IMR-90 (cell line): ENCODE measurements at places on chromosomes 6 and 20. TPM values are rescaled to one million over a fixed set of nuclear protein-coding genes. Genes with fewer than 3 reads are reported as not detected.

The CD2AP gene
- 7.5 and 18.3 TPM in 2 replicates for total RNA-seq

The POU3F2 gene
- total RNA-seq: not detected in 2 replicates

The SPTLC3 gene
- 1.4 and 1.6 TPM in 2 replicates for total RNA-seq

The MICA gene
- 52.2 and 55.9 TPM in 2 replicates for total RNA-seq

The CDH26 gene
- total RNA-seq: not detected in 2 replicates

The DNAAF9 gene
- total RNA-seq: 7.8 and 7.9 TPM in 2 replicates

The ZFP57 gene
- not detected in 2 replicates for total RNA-seq

The ZC2HC1B gene
- total RNA-seq: not detected in 2 replicates

The CGA gene
- not detected in 2 replicates for total RNA-seq

The EYS gene
- under 0.01 TPM in 2 replicates for total RNA-seq

- H3K4me1 ChIP-seq: peaks cover 4% of the 10 kb centered on the region
- no peak overlapping the region for H3K27ac ChIP-seq
- no peaks in the 10 kb centered on the region for H3K36me3 ChIP-seq
- H3K27me3 ChIP-seq: no peaks in the 10 kb centered on the region
- no peak overlapping the region for H3K4me3 ChIP-seq
These were observed 494.6 kb downstream of the RFPL4B start for GRCh38 chr6:112841553-112842329.

DNA sequence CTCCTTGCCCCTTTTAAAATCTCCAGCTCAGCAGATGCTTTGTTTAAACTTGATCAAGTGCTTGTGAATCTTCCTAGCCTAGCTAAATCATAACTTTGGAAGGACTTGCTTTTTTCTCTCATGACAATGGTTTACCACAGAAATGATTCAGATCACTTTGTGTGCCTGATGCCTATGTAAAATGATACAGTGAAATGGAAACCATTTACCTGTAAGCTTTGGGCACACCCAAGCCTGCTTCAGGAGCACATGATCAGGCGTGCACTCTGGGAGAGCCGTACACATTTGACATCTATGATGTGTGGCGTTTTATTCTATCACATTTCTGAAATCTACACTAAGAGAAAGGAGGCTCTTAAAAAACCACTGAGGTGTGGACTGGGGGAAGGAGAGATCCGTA lies 41.1 kb downstream of the PTPN1 start:
- H3K27me3 ChIP-seq: no peaks in the 10 kb centered on the region
- peak; percentile 36 for DNase-seq
- no peak overlapping the region for H3K27ac ChIP-seq
- peaks cover 15% of the 10 kb centered on the region for H3K4me1 ChIP-seq
- H3K4me3 ChIP-seq: no peak overlapping the region

DNA sequence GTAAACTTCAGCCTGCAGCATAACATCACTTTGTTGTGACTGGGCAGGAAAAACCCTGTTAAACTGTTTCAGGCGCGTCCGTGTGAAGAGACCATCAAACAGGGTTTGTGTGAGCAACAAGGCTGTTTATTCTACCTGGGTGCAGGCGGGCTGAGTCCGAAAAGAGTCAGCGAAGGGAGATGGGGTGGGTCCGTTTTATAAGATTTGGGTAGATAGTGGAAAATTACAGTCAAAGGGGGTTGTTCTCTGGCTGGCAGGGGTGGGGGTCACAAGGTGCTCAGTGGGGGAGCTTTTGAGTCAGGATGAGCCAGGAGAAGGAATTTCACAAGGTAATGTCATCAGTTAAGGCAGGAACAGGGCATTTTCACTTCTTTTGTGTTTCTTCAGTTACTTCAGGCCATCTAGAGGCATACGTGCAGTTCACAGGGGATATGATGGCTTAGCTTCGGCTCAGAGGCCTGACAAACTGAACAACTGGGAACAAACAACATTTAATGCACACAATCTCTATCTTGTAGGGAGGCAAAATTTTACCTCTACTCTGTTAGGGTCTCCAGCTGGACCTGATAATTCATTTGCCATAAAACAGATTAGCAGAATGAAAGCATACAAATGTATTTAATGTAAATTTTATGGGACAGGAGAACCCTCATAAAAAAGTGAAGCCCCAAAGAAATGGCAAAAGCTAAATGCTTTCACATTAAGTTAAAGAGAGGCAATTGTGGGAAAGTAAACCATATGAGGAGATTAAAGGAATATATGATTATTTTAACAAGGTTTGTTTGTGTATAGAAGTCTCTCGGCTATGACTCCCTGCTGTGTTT lies 58.3 kb upstream of the HFE start:
- peak; percentile 37 for DNase-seq
- no peak overlapping the region for H3K27ac ChIP-seq
- no peak overlapping the region for H3K4me3 ChIP-seq
- H3K36me3 ChIP-seq: no peaks in the 10 kb centered on the region

DNA sequence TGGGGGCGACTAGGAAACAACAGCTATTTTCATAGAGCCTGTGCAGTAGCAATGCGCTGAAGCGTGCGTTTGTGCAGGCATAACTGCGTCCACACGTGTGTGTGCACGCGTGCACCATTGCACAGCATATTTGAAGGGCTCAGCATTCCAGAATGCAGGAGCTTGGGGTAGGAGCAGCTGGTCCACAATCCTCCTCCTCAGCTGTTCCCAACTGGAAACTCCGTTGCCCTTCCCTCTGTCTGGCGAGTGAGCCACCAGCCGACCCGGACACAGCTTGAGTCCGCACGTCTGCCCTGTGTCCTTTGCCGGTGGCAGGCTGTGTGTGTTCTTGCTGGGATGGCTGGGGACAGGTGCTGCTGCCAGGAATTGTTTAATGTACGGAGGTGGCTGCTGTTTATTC lies 110.2 kb downstream of the SASH1 start:
- H3K4me3 ChIP-seq: no peak overlapping the region
- peaks cover 3% of the 10 kb centered on the region; the same call in 1 of the 2 replicates for H3K36me3 ChIP-seq
- H3K27me3 ChIP-seq: no peaks in the 10 kb centered on the region
- DNase-seq: no peak

DNA sequence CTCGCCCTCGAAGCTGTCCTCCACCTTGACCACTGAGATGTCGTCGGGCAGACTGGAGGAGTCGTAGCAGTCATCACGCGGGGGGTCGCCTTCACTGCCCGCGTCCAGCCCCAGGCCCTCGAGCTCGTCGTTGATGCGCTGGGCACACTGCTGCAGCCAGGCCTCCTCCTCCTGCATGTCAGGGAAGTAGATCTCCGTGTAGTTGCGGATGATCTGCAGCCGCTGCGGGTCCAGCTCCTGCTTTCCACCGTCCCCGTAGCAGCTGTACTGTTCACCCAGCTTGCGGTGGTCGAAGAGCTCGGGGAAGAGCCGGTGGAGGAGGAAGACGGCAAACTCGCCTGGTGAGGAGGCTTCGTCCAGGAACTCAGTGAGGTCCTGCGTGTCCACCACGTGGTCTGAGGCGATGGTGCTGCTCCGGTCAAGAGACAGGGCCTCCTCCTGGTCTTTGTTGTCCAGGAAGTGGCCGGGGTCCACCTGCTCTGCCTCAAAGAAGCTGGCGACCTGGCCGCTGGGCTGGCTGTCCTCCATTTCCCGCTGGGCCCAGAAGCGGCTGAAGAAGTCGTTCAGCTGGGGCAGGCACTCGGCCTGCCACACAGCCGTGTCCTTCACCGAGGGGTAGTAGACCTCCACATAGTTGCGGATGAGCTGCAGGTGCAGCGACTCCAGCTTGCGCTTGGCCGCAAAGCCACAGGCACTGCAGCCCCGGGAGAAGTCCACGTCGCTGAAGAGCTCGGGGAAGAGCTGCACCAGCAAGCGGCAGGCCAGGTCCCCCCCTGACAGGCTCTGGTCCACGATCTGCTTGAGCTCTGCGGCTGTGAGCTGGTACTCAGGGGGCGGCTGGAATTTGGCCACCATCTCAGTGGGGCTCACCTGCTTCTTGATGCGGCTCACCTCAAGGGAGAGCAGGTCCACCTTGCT lies 41.9 kb downstream of the MTRES1 start:
- no peaks in the 10 kb centered on the region for H3K27me3 ChIP-seq
- no peak for DNase-seq
- H3K4me1 ChIP-seq: peaks cover 4% of the 10 kb centered on the region; the same call in 1 of the 2 replicates
- H3K4me3 ChIP-seq: no peak overlapping the region

DNA sequence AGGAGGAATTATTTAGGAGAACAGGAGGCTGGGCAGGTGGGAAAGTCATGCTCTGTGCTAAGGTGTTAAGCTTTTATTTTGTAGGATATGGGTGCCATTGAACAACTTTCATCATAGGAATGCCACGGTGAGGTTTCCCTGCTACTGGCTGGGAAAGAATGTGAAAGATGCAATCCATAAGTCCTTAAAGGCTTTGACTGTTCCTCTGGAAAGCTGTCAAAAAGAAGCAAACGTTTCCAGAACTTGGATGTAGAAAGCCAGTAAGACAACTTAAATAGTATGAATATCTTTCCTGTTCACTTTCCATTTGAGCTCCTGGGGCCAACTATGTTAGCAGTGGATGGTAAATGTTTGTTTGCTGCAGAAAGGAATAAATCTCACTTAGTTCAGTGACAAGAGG lies 574.4 kb downstream of the RNF144B start:
- no peaks in the 10 kb centered on the region for H3K27me3 ChIP-seq
- H3K4me3 ChIP-seq: no peak overlapping the region
- no peak overlapping the region for H3K27ac ChIP-seq
- DNase-seq: no peak
- no peaks in the 10 kb centered on the region for H3K4me1 ChIP-seq

DNA sequence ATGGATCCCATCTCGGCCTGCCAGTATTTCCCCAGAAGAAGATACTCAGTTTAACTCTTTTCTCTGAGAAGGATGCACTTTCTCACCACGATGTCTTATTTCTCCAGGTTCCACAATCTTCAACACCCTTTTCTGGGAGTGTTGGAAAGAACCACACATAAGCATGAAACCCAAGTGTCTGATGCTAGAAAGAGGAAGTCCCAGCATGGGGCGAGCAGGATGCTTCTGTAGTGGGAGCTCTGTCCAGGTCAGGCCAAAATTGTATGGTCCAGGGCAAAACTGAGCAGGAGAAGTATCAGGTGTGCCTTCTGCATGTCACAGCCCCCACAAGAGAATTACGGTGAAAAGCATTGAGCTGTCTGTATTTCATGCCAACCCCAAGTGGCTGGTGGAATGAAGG lies 11.0 kb downstream of the TREM1 start:
- no peak overlapping the region for H3K27ac ChIP-seq
- no peaks in the 10 kb centered on the region for H3K36me3 ChIP-seq
- H3K27me3 ChIP-seq: peaks cover 14% of the 10 kb centered on the region

- H3K27me3 ChIP-seq: no peaks in the 10 kb centered on the region
- no peak for DNase-seq
- H3K4me1 ChIP-seq: peaks cover 4% of the 10 kb centered on the region
- no peak overlapping the region for H3K27ac ChIP-seq
- no peak overlapping the region for H3K4me3 ChIP-seq
- H3K36me3 ChIP-seq: no peaks in the 10 kb centered on the region
These were observed 112.4 kb upstream of the SALL4 start for GRCh38 chr20:51914758-51915157.

GRCh38 chr6:148446681-148447080 lies 104.0 kb downstream of the SASH1 start:
- no peak overlapping the region for H3K4me3 ChIP-seq
- no peak for DNase-seq
- H3K4me1 ChIP-seq: peaks cover 9% of the 10 kb centered on the region
- H3K36me3 ChIP-seq: peaks cover 4% of the 10 kb centered on the region; the same call in 1 of the 2 replicates
- no peaks in the 10 kb centered on the region for H3K27me3 ChIP-seq
- no peak overlapping the region for H3K27ac ChIP-seq

DNA sequence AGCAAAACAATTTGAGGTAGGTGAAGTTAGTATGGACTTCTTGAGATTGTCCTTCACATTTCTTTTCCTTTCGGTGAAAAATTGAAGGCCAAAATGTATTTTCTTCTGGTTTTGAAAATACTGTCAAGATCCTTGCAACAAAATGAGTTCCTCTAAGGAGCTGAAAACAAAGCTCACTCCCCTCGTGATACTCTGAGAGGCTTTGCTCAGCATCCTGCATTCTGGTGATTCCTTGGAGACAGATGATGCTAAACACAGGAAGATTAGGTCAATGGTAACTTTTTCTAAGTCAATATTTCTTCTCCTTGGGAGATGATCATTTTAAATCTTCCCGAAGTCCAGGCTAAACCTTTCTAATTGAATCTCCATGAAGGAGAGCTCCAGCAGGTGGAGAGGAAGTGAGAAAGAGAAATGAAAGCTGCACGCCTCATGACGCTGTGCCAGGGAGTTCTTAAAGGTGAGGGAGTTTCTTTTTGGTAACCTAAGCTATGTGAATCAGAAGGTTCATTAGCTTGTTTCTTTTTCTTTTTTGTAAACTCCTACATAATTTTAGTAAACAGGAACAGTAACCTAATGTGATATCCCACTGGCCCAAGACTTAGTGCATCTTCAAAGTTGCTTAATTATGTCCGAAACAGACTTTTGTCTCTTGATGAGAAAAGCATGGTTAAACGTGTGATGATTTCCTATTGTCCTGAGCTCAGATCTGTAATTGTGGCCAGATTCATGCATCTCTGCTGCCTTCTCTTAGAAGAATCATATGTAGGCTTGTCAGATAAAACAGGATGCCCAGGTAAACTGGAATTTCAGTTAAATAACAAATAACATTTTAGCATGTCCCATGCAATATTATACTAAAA lies 15.0 kb downstream of the ESR1 start:
- no peaks in the 10 kb centered on the region for H3K36me3 ChIP-seq
- no peaks in the 10 kb centered on the region for H3K27me3 ChIP-seq
- no peak overlapping the region for H3K4me3 ChIP-seq
- no peak overlapping the region for H3K27ac ChIP-seq
- no peak for DNase-seq

DNA sequence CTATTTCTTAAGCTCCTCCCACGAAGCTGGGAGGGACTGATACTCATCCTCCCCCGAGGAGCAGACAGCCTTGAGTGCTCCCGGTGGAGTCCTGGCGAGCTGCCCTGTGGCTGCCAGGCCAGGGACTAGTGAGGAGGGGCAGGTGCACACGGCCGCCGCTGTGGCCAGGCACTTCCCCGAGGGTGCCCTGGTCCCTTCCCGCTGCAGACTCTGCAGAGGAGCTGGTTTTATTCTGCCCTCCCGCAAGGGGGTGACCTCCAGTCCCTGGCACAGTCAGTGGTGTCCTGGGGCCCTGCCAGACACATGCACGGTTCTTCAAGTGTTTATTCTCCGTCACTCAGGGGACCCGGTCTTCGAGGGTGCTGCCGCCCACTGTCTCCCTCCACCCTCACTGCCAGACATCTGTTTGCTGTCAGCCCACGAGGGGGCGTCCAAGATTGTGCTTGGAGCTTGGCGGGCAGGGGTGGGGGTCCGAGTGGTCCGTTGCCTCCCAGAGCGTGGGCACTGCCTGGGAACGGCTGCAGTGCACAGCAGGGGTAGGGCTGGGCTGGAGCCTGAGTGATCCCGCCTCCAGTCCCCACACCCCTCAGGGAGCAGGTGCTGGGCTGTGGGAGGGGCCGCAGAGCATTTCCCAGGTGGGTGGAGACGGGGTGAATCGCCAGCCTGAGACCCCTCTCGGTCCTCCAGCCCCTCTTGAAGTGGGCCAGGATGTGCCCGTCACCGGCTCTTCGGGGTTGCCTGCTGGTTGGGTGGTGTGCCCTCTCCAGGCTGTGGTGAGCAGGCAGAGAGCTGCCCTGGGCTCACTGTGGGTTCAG lies 3.1 kb upstream of the CABLES2 start:
- H3K27ac ChIP-seq: no peak overlapping the region
- DNase-seq: no peak
- H3K4me1 ChIP-seq: peaks cover 6% of the 10 kb centered on the region; the same call in 1 of the 2 replicates
- H3K36me3 ChIP-seq: no peaks in the 10 kb centered on the region
- peaks cover 8% of the 10 kb centered on the region; the same call in 1 of the 2 replicates for H3K27me3 ChIP-seq
